ENCODE measurements at places on chromosomes 11 and 22. TPM values are rescaled to one million over a fixed set of nuclear protein-coding genes. Genes with fewer than 3 reads are reported as not detected.

DNA sequence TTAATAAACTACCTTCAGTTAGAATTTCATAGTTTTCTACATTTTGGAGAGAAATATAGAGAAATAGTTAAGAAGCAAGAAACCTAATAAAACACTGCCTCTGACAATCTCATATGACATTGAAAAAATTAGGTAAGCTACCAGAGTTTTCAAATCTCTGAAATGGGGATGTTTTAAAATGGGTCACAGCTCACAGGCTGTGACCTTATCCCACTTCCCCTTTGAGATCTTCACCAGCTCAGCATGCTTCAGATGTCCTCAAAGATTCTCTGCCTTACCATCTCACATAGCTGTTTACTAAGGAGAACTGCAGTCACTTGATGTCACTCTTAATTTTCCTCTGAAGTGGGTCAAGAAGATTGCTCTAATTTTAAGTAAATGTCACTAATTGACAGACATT is 717.8 kb downstream of the JRKL start:
- no peak for DNase-seq

- DNase-seq, result no peak
Observed at GRCh38 chr11:108221371-108221770, 1.1 kb downstream of the NPAT start.

DNA sequence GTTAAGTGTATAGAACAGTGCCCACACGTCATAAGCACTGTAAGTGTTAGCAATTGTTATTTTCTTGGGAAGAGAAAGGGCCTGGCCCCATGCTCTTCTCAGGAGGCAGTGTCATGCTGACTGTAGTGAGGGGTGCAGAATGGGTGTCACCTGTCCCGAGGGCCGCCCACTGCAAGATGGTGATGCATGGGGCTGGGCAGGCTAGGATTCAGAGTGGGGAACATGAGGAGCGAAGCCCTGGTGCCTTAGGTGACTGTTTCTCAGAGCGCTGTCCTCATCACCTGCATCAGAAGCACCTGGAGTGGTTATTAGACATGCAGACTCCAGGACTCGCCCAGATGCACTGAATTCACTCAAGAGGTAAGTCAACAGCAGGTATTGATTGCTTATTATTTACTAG is 101.0 kb upstream of the PARVA start:
- peak; percentile 7 for DNase-seq

DNA sequence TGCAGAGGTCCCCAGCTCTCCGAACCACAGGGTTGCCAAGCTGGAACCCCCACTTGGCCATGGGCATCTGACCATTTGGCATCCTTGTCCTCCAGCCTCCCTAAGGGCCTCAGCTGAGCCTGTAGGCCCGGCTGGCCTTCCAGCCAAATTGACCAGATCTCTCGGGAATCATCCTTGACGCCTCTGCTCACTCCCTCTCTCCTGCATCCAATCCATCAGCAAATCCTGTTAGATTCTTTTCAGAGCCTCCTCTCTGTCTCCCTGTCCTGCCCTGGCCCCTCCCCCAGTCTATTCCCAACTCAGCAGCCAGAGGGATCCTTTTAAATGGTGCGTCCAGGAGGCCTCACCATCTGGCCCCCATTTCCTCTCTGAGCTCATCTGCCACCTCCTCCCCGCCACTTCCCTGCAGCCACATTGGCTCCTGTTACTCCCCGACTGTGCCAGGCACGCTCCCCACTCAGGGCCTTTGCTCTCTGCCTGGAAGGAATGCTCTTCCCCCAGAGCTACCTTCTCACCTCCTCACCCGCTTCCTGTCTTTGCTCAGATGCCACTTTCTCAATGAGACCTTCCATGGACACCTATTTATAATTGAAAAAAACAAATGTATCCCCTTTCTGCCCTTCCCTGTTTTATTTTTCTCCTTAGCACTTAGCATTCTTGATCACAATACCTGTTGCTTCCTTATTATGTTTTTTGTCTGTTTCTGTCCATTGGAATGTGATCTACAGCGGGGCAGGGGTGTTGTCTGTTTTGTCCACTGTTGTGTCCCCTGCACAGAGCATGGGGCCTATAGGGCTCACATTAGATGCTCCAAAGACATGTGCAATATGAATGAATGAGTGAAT is 78.1 kb downstream of the NFAM1 start:
- DNase-seq, result peak; percentile 84

DNA sequence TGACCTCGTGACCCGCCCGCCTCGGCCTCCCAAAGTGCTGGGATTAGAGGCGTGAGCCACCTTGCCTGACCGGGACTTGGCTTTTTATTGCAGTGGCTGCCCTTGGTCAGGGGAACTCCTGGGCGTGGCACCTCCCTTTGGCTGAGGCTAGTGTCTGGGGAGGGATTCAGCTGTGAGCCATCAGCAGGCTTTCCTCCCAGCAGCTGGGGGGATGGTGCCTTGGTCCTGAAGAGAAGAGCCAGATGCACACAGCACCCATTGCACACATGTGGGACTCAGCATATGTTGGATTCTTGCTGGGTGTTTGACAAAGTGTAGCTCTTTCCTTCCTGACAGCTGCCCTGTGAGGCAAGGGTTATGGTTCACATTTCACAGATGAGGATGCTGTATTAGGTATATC is 8.4 kb downstream of the CYTH4 start:
- DNase-seq, result no peak

GRCh38 chr11:131808470-131808869 is 438.1 kb downstream of the NTM start:
- no peak for DNase-seq

DNA sequence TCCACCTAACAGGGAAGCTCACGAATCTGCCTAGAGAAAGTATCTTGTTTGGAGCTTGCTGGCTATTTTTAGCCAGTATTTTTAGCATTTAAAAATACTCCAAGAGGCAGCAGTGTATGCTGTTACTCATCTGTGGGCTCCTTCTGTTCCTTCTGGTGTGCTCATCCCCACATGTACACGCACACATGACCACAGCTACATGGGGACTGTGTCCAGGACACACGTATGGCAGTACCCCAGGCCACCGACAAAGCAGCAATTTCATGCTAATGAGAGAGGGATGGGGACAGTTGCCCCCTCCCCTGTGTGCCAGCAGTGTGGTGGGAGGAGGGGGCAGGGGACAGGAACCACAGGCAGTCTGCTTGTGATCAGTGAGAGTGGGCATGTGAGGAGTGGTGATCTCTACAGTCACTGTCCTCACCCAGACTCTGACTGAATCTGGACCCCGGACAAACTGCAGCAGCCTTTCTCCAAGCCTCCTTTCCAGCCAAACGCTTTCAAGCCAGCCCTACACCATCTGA is 16.4 kb downstream of the USP2 start:
- no peak for DNase-seq

DNA sequence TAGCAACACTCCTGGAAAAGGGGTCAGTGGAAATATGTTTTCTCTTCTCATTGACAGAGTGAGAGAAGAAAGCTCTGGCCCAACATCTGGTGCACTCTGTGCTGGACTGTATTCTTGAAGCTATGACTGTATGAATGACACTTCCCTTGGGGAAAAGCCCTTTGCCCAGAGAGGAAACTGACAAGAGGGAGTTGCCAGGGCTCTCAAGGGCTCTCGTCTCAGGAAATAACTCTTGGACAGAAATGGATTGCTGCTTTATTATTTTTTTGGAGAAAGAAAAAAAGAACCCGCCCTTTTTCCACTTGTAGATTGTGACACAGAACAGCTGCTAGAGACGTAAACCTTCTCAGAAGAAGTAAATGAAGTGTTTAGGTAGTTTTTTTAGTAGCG is 11.4 kb downstream of the ETS1 start:
- DNase-seq, result no peak

Gene OR10A3
- total RNA-seq, result not detected

Gene MAPK8IP1
- total RNA-seq, result 30.2 TPM

Gene CENATAC
- total RNA-seq, result 51.2 TPM

Gene DEUP1
- not detected for total RNA-seq

Gene SHANK2
- 22.1 TPM for total RNA-seq

All from H9 (cell line).